ENCODE measurements at places on chromosomes 7 and 10.

DNA sequence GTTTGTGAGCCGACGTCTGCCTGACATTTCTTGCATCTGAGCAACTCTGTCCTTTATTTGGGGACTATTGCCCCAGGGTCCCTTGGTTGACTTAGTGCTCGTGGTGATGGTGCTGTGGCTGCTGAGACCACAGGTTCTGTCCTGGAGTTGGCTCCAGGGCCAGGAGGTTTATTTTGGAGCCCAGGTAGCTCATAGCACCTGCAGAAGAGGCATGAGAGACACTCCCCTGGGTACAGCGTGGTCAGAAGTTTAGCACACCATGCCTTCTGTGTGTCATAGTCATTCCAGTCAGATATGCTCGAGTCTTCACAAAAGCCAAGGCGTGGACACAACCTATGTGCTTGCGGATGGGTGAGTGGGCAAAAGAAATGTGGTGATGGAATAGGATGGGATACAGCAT lies 496.9 kb downstream of the TCERG1L start:
- no peak for ATAC-seq
- no peak overlapping the region for H3K4me3 ChIP-seq
- H3K27ac ChIP-seq: no peak overlapping the region
- H3K4me1 ChIP-seq: no peaks in the 10 kb centered on the region

DNA sequence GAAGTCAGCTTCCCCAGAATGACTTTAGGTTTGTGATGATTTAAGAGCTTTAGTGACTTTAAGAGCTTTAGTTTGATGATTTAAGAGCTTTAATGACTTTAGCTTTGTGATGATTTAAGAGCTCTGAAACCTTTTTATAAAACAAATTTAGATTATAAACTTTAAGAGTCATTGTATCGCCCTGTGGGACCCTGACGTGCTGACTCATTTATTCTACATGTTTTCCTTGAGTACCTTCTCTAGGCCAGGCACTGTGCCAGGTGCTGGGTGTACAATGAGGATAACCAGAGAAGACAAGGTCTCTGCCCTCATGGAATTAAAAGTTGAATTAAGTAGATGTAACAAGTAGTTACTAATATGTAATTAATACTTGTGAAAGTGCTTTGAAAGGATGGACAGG lies 45.4 kb downstream of the CNNM1 start:
- no peak overlapping the region for H3K4me3 ChIP-seq
- H3K36me3 ChIP-seq: no peaks in the 10 kb centered on the region
- no peak for ATAC-seq
- peaks cover 6% of the 10 kb centered on the region for H3K4me1 ChIP-seq
- H3K27me3 ChIP-seq: peaks cover 37% of the 10 kb centered on the region

DNA sequence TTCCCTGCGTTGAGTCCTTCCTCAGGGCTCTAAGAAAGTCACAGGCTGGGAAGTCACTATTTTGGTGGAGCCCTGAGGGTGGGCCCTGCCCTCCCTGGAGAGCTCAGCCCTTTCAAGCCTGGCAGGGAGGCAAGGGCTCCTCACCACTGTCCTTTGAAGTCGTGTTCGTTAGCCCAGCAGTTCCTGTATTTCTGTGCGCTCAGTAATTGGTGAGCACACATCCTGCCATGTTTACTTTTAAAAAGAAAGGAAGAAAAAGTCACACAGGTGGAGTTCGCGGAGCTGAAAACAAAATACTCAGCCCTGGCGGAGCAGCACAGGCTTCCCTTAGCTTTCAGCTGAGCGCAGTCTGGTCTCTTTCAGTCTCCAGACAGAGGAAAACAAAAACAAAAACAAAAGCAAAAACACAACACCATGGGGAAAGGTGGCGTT lies 37.1 kb downstream of the PRKCQ start:
- H3K27me3 ChIP-seq: no peaks in the 10 kb centered on the region
- peak; percentile 59 for ATAC-seq
- H3K4me1 ChIP-seq: peaks cover 51% of the 10 kb centered on the region
- no peaks in the 10 kb centered on the region for H3K36me3 ChIP-seq
- peak overlapping the region; percentile 99 for H3K27ac ChIP-seq
- H3K4me3 ChIP-seq: peak overlapping the region; percentile 94

DNA sequence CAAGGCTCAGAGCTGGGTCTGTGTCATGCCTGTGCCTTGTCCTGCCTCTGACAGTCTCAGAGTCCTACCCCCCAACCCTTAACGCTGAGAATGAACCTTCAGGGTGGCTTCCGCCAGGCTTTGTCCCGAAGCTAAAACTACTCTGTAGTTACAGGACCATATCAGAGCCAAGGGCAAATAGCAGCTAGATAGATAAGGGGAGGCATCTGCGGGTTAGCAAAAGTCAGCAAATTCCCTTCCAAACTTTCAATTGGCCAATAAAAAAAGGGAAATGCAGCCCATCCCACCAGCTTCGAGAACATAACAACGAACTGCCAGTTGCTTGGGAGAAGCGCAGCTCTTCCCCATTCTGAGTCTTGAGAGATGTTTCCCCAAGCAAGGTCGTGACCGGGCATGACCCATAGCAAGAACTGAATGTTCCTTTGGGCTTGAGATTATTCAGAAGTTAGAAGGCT lies 17.7 kb downstream of the CCL24 start:
- H3K4me3 ChIP-seq: no peak overlapping the region
- H3K27ac ChIP-seq: no peak overlapping the region
- no peaks in the 10 kb centered on the region for H3K36me3 ChIP-seq
- ATAC-seq: no peak
- peaks cover 6% of the 10 kb centered on the region for H3K27me3 ChIP-seq
- no peaks in the 10 kb centered on the region for H3K4me1 ChIP-seq

- H3K4me1 ChIP-seq: no peaks in the 10 kb centered on the region
- H3K27me3 ChIP-seq: no peaks in the 10 kb centered on the region
- no peak overlapping the region for H3K4me3 ChIP-seq
- no peak overlapping the region for H3K27ac ChIP-seq
- no peak for ATAC-seq
These were observed 173.1 kb upstream of the POM121L12 start for GRCh38 chr7:52862321-52862720.

DNA sequence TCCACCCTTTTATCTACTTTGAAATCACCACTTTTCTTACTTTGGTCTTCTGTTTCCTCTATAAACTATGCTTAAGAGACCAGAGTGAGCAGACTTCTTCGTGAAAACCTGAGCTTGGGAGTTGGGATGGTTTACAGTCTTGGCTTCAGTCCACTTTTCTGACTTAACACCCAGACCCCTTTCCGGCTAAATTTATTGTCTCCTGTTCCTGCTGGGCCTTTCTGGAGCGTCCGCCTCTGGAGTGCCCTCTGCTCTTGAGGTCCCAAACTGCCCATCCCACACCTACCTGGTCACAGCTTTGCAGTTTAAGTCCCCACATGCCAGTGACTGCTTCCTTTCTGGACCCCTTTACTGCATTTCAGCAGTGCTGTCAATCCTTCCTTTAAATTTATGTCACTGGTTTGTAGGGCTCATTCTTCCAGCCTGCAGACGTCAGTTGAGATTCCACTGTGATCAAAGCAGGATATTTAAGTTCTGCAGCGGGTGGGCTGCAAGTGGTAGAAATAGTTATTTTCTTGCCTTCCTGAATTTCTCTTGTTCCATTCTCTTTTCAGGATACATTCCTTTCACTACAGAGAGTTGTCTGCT lies 80.3 kb downstream of the KAT6B start:
- no peaks in the 10 kb centered on the region for H3K36me3 ChIP-seq
- ATAC-seq: no peak
- H3K4me3 ChIP-seq: no peak overlapping the region
- H3K4me1 ChIP-seq: peaks cover 15% of the 10 kb centered on the region
- H3K27me3 ChIP-seq: no peaks in the 10 kb centered on the region
- peak overlapping the region; percentile 46 for H3K27ac ChIP-seq

GRCh38 chr10:15365692-15366091 lies 5.4 kb downstream of the FAM171A1 start:
- no peaks in the 10 kb centered on the region for H3K36me3 ChIP-seq
- no peak overlapping the region for H3K4me3 ChIP-seq
- no peak overlapping the region for H3K27ac ChIP-seq
- H3K27me3 ChIP-seq: no peaks in the 10 kb centered on the region
- no peak for ATAC-seq

DNA sequence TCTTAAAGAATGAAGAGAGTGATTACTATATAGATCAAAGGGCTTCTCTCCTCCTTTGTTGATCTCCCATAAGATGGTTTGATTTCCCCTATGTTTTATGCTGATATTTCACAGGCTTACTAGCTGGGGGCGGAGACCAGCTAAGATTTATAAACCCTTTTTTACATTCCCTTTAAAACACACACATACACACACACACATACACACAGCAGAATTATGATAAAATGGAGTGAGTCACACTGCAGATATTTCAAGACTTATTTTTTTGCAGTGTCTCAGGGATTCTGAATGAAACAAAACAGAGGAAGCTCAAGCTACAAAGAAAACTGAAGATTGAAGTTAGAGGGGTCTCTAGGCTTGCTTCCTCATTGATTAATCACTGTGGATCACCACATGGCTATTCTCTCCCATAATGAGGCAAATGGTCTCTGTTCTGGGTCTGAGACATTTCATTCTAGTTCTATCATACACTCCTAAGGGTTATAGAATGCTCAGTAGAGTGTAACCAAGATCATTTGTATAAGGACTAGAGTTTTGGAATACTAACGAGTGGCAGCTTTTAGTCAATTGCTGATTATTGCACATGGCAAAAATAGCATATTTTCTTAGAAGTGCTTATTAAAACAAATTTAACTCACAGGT lies 18.6 kb downstream of the INA start:
- H3K27ac ChIP-seq: no peak overlapping the region
- peaks cover 3% of the 10 kb centered on the region for H3K4me1 ChIP-seq
- no peaks in the 10 kb centered on the region for H3K27me3 ChIP-seq
- H3K4me3 ChIP-seq: no peak overlapping the region
